ENCODE measurements at places on chromosomes 4 and X. TPM values are rescaled to one million over a fixed set of nuclear protein-coding genes. Genes with fewer than 3 reads are reported as not detected.

The KIT gene
- not detected for total RNA-seq

The PFKFB1 gene
- not detected for total RNA-seq

The RPA4 gene
- total RNA-seq: 0.17 TPM

The ZFP92 gene
- total RNA-seq: 0.73 TPM
